NCI-H524 (cell line): ENCODE measurements at places on chromosomes 1 and 21.
A peak's percentile ranks its signal among the peaks of the same experiment; 100 is the strongest.

- DNase-seq = no peak
These were observed 26.8 kb downstream of the UMODL1 start for GRCh38 chr21:42097860-42098454.

GRCh38 chr1:151655371-151655770, 43.5 kb downstream of the SNX27 start:
- no peak for DNase-seq

DNA sequence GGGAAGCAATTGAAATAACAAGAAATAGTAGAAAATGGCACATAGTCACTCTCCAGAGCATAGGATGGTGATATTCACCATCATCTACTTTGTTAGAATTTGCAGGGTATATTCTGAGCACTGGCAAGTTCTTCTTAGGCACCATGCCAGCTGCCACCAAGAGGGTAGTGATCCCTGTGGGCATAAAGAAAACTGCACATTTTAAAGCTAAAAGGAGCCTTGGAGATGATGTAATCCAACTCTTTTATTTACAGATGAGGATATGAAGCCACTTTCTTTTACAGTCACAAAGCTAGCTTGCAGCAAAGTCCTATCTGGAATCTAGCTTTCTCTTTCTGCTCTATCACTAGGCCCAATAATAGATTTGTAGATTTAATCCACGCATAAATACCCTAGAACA, 69.0 kb downstream of the PTGER3 start:
- DNase-seq = no peak

DNA sequence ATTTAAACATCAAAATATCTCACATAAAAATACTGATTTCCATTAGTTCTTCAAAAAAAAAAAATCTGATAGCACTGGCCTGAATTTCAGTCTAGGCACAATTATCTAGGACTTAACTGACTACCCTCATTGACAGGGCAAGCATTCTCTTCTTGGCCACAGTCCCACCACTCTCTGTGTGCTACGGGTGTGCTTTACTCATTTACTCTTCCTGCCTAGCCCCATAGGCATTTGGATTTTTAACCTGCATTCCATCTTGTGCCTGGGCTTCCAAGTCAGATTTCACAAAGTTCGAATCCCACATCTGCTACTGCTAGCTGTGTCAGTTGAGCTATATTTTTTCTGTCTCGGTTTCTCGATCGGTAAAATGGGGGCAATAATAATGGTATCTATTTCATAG, 38.0 kb downstream of the PTPN14 start:
- no peak for DNase-seq

DNA sequence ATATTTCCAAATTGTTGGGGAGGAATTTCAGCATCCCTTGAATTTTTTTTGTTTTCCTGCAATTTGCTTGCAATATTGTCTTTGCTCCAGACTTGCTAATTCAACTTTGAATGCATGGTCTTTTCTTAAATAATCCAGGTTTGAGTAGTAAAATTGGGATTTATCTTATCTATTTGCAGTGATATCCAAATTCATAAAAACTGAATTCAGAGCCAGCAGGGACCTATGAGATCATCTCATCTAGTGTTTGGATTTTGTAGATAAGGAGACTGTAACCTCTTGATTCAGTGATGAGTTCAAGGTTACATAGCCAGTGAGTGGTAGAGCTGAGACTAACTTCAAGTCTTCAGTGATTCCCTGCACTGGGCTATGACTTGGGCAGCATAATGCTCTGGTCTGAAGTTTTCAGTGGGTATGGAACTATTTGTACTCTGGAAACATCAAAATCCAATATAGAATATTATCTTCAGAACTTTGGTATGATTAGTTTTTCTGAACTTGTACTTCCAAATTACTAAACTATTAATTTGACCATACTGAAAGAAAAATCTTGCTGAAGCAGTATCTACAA, 109.4 kb downstream of the DISP1 start:
- no peak for DNase-seq

DNA sequence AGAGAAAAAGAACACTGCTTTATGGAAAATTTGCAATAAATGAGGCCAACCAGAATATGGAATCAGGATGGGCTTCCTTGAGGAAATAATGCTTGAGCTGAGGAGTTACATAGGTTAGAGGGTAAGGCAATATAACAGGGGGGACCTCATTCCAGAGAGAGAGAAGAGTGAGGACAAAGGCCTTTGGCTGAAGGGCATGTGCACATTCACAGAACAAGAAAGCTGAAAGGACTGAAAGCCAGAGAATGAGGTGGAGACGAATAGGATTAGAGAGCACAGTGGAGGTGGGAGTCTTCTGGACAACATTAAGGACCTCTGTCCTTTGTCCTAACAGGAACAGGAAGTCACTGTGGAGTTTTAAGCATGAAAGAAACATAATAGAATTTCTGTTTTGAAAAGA, 60.7 kb upstream of the MROH9 start:
- no peak for DNase-seq

GRCh38 chr1:6086762-6087376, 41.2 kb downstream of the KCNAB2 start:
- DNase-seq = no peak

GRCh38 chr1:199463521-199464127, 563.9 kb upstream of the NR5A2 start:
- peak; percentile 53 for DNase-seq

DNA sequence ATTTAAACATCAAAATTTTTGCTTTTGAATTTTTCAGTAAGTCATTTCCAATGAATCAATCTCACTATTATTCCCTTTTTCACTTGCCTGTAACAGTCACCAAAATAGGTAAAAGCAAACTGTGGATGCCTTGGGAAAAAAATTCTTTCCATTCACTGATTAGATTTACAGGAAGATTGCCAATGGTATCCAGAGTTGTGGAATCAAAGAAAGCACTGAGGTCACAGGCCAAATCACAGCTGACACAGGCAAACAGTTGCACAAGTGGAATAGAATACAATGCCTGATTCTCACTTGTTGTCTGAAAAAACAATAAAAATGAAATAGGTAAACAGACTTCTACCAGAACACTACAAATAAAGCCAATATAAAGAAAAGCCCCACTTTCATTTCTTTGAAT, 48.4 kb downstream of the LTN1 start:
- DNase-seq = no peak

DNA sequence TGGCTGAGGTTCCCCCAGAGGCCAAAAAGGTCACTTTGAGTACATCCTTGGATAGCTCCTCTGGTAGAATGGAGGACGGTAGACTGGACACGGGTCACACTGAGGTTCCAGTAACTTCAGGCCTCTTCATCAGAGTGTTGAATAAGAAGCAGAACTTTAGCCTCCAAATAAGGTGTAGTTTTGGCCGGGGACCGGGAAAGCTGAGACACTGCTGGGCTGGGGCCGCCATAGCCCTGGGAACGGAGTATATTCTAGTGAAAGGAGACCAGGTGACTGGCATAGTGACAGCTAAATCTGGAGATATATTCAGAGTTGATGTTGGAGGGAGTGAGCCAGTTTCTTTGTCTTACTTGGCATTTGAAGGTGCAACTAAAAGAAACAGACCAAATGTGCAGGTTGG, 84.1 kb downstream of the EVA1C start:
- DNase-seq = no peak

- DNase-seq = peak; percentile 14
These were observed 60.1 kb downstream of the DIPK1A start for GRCh38 chr1:92901126-92901525.

DNA sequence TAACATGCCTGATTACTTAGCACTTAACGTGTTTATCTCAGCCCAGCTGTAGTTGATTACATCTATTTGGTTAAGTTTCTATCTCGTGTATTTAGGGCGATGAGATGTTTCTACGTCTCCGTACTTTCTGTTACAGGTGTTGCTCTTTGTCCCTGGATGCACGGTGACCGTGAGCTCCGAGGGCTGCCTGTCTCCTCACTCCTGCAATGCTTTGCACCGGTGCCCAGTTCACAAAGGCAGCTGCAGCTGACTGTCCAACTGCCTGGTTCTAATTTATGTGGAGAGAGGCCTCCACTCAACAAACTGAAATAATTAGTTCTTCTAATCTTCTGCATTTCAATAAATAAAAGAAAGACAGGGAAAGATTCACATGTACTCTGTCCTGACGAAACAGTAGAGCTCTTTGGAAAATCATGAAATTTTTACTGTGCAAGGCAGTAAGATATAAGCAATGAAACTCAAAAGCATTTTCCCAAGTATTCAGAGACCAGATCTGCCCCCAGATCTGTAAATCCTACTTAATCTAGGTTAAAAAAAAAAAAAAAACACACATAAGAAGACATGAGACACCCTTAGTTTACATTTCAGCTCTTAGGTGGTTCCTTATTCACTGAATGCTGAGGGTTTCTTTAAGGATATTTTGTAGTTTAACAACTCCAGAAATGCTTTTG, 108.2 kb downstream of the TGFBR3 start:
- DNase-seq = no peak

DNA sequence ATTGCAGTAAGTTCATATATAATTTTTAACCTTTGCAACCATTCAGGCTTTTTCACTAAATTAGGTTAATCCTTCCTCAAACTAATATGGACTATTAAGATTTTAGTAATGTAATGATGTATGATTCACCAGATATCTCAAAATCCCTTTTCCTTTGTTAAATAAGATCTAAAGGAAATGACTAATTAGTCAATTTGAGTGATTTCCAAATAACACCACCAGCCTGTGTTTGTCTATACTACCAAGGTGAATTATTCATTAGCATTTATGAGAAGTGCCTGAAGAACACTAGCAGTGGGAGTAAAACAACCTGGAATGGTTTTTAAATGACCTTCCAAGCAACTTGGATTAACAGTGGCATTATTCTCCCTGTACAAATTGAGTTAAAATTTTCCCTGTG, 670.6 kb upstream of the PKN2 start:
- no peak for DNase-seq
